HS-27A (cell line): ENCODE measurements at places on chromosomes 6 and 20.

GRCh38 chr6:51045548-51045947 lies 226.9 kb downstream of the TFAP2B start:
- DNase-seq: no peak

- peak; percentile 20 for DNase-seq
Observed at GRCh38 chr6:154805288-154805911, 72.2 kb downstream of the SCAF8 start.

- no peak for DNase-seq
Observed at GRCh38 chr6:160438481-160438880, 90.3 kb downstream of the SLC22A3 start.

DNA sequence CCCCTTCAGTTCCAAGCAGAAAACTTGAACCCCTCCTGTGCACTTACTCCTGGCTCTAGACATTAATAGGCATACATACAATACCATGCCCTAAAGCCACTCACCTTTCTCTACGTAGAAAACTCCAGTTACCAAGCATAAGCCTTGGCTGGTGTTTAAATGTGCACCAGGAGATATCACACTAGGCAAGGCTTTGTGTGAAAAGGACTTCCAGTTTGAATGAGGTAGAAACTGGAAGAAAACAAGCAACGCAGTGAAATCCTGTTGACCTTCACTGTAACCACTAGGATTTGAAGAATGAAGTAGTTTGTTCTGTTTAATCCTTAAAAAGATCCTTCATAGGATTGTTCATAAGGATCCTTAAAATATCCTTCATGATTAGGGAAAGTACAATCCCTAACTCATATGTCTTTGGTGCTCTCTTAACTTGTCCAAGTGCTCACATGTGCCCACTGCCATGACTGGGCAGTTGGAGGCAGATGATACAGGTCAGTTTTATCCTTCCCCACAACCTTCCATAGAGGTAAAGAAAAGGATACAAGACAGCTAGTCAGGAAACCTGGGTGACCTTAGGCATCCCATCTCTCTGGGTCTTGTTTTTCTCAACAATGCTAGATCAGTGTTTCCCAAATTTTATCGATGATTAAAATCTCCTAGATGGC lies 9.2 kb upstream of the SCGN start:
- no peak for DNase-seq

GRCh38 chr20:40519918-40520317 lies 169.1 kb downstream of the MAFB start:
- no peak for DNase-seq

DNA sequence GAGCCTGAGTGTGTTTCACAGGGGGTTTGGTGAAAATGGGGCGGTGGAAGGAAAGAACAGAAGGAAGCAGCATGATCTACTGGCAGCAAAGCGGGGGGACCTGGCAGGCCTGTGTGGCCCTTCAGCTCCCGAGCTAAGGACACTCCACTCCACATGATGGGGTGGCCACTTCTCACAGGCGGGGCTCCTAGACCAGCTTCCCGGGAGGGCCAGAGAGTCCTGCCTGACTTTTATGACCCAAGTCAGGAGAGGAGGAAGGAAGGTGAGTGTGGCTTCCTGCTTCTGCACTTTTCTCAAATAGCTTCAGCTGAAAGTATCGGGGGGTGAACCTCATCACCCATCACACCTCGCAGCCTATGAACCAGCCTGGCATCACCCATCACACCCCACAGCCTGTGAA lies 117.5 kb upstream of the AFDN start:
- no peak for DNase-seq

- DNase-seq: no peak
Observed at GRCh38 chr20:13739731-13740649, 44.7 kb downstream of the ESF1 start.

- DNase-seq: no peak
Observed at GRCh38 chr20:60669211-60669610, 582.9 kb upstream of the CDH4 start.

DNA sequence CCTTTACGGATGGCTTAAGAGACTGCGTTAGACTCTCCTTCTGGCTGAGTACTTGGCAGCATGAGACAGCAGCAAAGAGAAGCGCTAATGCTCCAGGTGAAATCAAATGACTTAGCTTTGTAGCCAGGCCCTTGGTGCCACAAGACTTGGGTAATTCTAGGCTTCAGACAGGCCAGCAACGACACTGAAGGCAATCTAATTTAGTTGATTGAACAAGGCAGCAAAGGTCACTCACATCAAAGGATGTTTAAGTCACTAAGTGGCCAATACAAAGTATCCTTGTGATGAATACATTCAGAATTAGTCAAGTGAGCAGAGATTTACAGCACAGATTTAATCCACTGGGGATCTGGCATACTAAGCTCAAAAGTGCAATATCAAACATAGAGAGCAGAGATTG lies 113.2 kb downstream of the FAM83B start:
- no peak for DNase-seq
